ENCODE measurements at places on chromosomes 2 and 18.

DNA sequence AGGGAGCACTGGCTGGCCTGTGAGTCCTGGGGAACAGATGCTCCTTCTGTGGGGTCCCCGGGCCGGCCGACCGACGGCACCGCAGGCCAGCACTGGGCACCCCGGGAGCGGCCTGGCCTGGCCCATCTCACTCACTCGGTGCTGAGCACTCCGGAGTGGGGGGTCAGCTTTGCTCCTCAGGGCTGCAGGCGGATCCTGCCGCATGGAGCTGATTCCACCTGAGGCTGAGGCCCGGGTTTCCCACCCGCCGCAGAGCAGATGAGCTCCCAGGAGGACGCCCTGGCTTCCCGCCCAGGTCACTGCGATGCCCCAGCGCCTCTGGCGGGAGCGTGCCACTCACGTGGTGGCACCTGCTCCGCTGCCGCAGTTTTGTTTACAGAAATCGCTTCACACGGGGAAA is 418.6 kb downstream of the GALR1 start:
- no peak for DNase-seq

DNA sequence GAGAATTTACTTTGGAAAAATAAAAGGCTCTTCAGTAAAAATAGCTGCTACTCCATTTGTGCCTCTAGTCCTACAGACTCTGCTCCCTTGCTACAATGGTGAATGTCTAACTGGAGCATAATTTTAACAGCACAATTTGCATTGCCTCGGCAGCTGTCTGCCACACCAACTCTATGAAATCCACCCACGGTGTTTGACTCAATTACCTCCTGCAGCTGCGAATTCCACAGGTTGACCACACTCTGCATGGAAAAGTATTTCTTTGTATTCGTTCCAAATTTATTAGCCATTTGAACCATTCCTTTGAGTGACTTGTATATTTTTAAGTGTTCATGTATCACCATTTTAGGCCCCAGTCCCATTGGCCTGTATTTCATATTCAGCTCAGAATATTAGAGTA is 182.1 kb upstream of the CCDC68 start:
- DNase-seq: no peak

DNA sequence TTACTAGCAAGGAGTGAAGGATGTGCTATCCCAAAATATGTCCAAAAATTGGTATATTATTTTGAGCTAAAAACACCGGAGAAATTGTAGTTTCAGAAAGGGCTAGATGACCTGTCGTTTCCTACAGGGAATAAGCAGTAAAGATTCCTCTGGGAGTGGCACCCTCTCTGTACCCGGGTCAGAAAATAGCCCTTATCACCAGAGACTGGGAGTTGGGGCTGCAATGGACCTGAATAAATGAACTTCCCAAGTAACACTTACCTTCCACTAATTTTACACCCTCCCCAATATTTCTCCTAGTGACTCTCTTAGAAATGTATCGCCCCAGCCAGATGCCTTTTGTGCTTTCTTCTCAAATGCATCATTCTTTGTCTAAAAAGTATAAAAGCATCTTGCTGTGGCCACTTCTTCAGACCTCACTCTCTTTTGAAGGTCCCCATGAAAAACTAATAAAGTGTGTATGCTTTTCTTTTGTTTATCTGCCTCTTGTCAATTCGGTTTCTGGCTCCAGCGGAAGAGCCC is 734 bp upstream of the RMC1 start:
- DNase-seq: no peak

GRCh38 chr2:164430166-164430783 is 191.0 kb downstream of the GRB14 start:
- no peak for DNase-seq

GRCh38 chr2:68806511-68807109 is 64.6 kb downstream of the BMP10 start:
- no peak for DNase-seq

- no peak for DNase-seq
These were observed 11.6 kb downstream of the ZEB2 start for GRCh38 chr2:144508172-144508851.

- no peak for DNase-seq
These were observed 360.5 kb upstream of the RGPD4 start for GRCh38 chr2:107466241-107466640.

- no peak for DNase-seq
These were observed 150.0 kb upstream of the ARHGAP28 start for GRCh38 chr18:6579486-6579885.

DNA sequence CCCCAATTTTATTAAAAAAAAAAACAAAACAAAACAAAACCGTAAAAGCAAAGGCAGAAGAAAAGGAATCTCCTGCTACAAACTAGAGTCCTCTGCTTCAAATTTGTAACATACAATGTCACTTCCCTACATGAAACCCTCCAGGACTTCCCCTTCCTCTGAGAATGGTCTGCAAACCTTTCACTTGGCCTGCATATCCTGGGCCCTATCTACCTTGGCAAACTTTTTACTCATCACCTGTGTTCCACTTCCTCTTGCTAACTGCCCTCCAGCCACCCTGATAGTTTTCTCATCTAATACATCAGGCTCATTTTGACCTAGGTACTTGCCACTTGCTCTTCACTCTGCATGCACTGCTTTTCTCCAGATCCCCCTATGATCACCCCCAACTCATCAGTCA is 255.5 kb downstream of the ETAA1 start:
- DNase-seq: no peak

DNA sequence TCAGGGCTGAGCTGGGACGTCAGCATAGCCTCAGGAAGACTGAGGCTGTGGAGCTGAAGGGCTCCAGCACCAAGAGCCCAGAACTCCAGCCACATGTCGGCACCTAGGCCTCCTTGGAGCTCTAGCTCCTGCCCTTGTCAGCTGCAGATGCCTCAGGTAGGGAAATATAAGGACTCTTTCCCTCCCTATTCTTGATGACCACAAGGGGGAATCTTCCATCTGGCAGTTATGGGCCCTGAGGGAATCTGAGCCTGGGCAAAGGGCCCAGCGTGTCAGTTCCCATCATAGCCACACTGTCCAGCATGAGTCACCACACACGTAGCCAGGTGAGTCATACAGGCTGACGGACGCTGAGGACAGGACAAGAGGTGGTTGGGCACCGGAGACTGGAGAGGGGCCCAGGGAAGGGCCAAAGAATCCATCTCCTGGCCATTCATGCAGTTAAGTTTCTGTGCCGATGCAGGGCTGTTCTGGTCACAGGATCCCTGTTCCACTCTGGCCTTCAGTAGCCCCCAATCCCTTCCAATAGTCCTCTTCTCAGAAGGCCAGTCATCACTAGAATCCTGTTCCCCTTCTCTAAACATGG is 1.8 kb downstream of the MPV17 start:
- DNase-seq: no peak

DNA sequence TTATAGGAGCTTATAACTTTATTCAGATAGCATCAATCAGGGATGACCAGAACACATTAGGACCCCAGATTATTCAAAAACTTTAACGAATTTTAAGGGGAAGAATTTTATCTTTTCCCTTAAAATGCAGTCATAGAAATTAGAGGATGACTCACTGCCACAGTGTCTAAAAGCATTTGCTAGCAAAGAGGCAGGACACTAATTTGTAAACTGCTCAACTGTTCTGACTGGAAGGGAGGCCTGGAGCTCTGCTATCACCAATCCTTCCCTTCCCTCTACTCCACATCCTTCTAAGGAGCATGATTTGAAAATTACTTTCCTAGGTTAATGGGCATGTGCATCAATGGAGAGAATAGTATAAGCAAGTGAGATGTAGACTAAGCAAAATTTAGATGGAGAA is 40.5 kb downstream of the PREPL start:
- DNase-seq: no peak

- DNase-seq: no peak
These were observed 39.2 kb downstream of the DPYSL5 start for GRCh38 chr2:26887151-26887550.

DNA sequence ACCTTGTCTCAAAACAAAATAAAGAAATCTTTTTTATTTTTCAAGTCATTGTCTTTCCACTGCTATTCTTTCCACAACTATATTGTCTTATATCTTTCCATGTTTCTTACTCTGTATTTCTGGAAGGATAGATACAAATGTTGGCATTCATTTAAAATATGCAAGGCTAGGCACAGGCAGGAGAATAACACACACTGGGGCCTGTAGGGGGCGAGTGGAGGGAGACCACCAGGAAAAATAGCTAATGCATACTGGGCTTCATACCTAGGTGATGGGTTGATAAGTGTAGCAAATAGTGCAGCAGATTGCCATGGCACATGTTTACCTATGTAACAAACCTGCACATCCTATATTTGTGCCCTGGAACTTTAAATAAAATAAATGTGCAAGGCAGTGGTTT is 9.6 kb downstream of the MRPL30 start:
- DNase-seq: no peak

DNA sequence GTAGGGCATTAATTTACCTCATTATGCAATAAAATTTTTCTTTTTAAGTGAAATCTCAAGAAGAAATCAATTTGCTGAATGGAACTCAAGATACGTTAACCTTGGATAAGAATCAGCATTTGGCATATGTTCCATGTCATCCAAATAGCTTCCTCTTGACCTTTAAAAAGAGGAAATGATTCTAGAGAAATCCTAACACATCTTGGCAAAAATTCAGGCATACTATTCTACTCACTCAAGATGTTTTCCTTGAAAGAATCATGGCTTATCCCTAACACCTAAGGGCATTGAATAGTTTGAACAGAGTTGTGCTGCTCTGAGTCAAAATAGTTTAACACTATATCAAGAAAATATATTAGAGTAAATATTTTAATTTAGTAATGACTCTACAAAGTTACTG is 678.0 kb downstream of the EPHA4 start:
- no peak for DNase-seq

DNA sequence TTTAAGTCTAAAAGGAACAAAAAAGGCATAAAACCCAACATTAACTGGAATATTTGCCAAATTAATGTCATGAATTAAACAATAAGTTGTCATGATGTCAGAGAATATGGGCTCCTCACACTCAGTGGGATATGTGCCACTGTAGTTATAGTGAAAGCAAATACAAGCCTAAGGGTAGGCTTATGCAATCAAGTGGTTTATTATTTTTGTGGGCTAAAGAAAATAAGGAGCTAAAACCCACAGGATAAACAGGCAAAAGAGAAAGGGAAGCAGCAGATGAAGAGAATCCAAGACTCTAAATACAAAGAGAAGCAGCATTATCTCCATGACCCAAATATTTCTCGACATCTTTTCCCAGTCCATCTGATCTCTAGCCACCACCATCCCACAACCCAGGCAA is 17.5 kb downstream of the YWHAQ start:
- DNase-seq: no peak

DNA sequence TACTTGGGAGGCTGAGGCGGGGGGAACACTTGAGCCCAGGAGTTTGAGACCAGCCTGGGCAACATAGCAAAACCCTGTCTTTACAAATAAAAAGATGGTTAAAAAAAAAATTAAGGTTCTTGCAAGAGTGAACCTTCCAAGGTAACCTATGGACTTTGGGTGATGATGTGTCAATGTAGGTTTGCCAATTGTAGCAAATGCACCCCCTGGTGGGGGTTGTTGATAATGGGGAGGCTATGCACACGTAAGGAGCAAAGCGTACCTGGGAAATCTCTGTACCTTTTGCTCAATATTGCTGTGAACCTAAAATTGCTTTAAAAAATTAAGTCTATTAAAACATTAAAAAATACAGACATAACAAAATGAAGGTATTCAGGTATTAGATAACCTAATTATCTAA is 70.4 kb downstream of the CWC22 start:
- DNase-seq: no peak

GRCh38 chr18:34592481-34592880 is 117.6 kb upstream of the DTNA start:
- DNase-seq: no peak

DNA sequence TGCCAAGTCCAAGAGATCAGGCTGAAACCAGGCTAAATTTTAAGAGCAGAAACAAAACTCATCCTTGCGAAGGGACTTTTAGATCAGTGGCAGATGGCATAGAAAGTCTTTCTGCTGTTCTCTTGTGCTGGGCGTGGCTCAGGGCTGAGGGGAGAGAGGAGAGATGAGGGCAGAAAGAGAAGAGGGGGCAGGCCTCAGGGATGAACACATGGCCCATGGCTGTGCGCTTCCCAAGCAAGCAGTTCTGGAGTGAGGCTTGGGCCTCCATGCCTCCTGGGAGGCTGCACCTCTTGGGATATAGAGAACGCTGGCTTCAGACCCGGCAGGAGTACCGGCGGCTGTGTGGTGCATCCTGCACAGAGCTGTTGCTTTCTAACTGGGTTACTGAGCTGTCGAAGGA is 41.0 kb downstream of the HPCAL1 start:
- DNase-seq: no peak

DNA sequence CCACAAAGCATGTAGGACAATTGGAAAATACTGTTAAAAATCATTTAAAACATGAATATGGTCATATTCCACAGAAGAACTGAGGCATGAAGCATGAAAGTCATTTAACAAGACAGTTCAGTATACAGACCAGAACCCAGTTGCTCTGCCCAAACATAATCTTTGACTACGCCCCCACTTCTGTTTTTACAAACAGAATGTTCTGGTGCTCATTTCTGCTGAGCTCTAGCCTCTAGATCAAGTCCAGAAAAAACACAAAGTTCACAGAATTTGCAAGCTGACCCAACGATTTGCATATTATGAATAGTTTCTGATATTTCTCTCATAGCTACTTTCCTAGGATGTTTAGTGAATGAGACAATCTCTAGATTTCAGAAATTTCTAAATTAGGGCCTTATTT is 424.9 kb downstream of the PID1 start:
- DNase-seq: no peak

Measured in central memory CD4-positive, alpha-beta T cell (primary cell).